SJSA1 (cell line): ENCODE measurements at places on chromosomes 12 and 14. TPM values are rescaled to one million over a fixed set of nuclear protein-coding genes. Genes with fewer than 3 reads are reported as not detected.

Gene ZDHHC17
- total RNA-seq, result 20.9 and 22.2 TPM in 2 replicates

Gene DDN
- total RNA-seq, result 0.34 TPM in 1 of 2 replicates, not detected in the other

Gene NUDT4
- total RNA-seq, result 33.8 and 41.2 TPM in 2 replicates

DNA sequence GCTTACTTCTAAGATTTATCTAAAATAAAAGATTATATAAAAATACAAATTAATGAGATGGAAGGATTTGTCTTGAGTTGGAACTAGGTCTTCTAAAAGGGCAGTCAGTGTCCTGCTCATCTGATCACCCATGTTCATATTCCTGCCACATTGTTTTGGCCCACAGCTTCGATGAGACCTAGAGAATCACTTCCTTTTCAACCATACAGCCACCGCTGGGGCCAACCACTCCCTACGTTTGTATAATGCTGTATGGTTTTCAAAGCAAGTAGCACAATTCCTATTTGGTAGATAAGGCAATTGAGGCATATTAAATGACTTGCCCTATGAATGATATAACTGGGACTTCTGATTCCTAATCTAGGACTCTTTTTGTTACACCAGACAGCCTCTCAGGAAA is 249.4 kb downstream of the ZFP36L1 start:
- DNase-seq, result no peak
- H3K27me3 ChIP-seq, result no peaks in the 10 kb centered on the region
- no peak overlapping the region for H3K4me3 ChIP-seq
- H3K36me3 ChIP-seq, result no peaks in the 10 kb centered on the region
- H3K4me1 ChIP-seq, result peaks cover 23% of the 10 kb centered on the region
- H3K27ac ChIP-seq, result no peak overlapping the region

DNA sequence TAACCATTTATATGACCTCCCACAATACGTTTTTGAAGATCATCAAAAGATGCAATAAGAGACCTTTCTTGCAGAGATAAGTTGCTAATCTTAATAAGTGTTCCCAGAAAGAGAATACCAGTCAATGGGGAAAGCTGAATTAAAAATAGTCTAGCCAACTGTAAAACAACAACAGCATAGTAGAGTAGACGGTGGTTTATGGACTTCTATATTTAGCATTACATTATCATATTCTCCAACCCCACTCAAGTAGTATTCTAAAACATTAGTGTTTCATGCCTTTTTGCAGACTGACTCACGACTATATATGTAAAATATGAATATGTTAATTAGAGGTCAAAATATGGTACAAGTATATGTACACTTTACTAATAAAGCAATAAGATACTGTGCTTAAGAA is 218.9 kb downstream of the MED13L start:
- H3K4me3 ChIP-seq, result no peak overlapping the region
- no peak overlapping the region for H3K27ac ChIP-seq
- no peaks in the 10 kb centered on the region for H3K27me3 ChIP-seq
- no peaks in the 10 kb centered on the region for H3K36me3 ChIP-seq
- peaks cover 9% of the 10 kb centered on the region for H3K4me1 ChIP-seq

- H3K4me1 ChIP-seq, result peaks cover 41% of the 10 kb centered on the region
- H3K27ac ChIP-seq, result no peak overlapping the region
- peaks cover 19% of the 10 kb centered on the region for H3K36me3 ChIP-seq
- H3K4me3 ChIP-seq, result no peak overlapping the region
- DNase-seq, result no peak
These were observed 43.0 kb downstream of the CCNK start for GRCh38 chr14:99524091-99524661.

DNA sequence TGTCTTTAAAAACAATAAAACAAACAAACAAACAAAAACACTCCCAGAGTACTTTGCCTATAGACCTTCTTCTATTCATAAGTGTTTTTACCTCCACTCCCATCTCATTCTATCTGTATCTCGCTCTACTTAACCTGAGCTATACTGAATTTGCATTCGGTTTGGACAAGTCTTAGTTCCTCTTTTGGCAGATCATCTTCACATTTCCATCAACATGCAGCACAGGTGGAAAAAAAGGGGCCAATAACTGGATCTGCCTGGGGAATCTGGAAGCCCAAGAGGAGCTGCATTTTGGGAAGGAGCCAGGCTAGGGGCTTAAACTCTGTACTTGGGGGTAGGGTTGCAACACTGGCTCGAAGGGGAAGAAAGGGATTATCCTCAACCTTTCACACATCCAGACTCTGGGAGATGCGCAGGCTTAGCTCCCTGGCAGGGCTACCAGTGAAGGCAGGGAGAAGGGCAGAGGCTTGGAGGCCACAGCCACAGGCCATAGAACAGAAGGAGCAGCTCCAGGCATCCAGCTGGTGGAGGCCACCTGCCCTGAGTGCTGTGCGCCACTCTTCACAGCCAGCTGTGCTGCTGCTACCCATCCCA is 4.1 kb downstream of the NINJ2 start:
- no peaks in the 10 kb centered on the region; the same call in 1 of the 2 replicates for H3K4me1 ChIP-seq
- no peak overlapping the region for H3K4me3 ChIP-seq
- H3K36me3 ChIP-seq, result no peaks in the 10 kb centered on the region
- no peak for DNase-seq

DNA sequence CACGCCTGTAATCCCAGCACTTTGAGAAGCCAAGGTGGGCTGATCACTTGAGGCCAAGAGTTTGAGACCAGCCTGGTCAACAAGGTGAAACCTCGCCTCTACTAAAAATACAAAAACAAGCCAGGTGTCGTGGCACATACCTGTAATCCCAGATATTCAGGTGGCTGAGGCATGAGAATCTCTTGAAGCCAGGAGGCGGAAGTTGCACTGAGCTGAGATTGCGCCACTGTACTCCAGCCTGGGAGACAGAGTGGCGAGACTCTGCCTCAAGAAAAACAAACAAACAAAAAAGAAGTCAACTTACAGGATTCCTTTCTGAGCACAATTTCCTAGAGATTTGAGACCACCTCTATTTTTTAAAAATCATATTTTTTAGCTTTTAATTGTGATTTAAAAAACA is 45.3 kb downstream of the DGLUCY start:
- H3K36me3 ChIP-seq, result peaks cover 16% of the 10 kb centered on the region
- H3K27me3 ChIP-seq, result no peaks in the 10 kb centered on the region
- DNase-seq, result no peak
- H3K4me1 ChIP-seq, result peaks cover 15% of the 10 kb centered on the region
- no peak overlapping the region for H3K4me3 ChIP-seq
- H3K27ac ChIP-seq, result no peak overlapping the region

GRCh38 chr12:57213763-57214397 is 2.7 kb upstream of the NXPH4 start:
- H3K27ac ChIP-seq, result no peak overlapping the region
- H3K27me3 ChIP-seq, result peaks cover 43% of the 10 kb centered on the region
- no peak for DNase-seq
- no peak overlapping the region for H3K4me3 ChIP-seq
- peaks cover 32% of the 10 kb centered on the region for H3K4me1 ChIP-seq
- H3K36me3 ChIP-seq, result peaks cover 44% of the 10 kb centered on the region

DNA sequence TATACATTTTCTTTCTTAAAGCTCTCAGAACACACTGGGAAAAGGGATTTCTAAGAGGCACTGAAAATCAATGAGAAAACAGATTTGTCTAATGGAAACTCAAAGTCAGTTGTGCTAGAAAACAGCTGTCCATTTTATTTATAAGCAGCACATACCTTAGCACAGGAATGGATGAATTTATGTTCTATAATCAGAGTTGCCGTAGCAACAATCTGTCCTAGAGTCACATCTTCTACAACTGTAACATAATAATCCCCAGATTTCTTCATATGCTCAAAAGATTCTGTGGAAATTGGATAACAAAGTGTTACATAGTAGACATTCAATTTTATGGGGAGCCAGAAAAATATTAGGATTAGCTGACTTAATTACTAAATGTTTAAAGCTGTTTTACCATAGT is 9.8 kb downstream of the GNPNAT1 start:
- H3K4me1 ChIP-seq, result no peaks in the 10 kb centered on the region
- H3K27ac ChIP-seq, result no peak overlapping the region
- no peaks in the 10 kb centered on the region for H3K27me3 ChIP-seq
- H3K36me3 ChIP-seq, result peaks cover 53% of the 10 kb centered on the region
